B cell (primary cell): ENCODE measurements at places on chromosomes 13 and 19. TPM values are rescaled to one million over a fixed set of nuclear protein-coding genes. Genes with fewer than 3 reads are reported as not detected.
A peak's percentile ranks its signal among the peaks of the same experiment; 100 is the strongest.

CACNG6 gene
- total RNA-seq, result not detected in 2 replicates

DNA sequence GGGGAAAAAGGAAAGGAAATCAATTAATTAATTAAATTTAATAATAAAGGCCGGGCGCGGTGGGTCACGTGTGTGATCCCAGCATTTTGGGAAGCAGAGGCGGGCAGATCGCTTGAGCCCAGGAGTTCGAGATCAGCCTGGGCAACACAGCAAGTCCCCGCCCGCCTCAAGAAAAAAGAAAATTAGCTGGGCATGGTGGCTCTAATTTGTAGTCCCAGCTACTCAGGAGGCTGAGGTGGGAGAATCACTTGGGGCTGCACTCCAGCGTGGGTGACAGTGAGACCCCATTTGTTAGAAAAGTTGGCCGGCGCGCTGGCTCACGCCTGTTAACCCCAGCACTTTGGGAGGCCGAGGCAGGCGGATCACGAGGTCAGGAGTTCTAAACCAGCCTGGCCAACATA, 733 bp upstream of the CD320 start:
- peaks cover 7% of the 10 kb centered on the region for H3K4me1 ChIP-seq
- H3K27me3 ChIP-seq, result no peaks in the 10 kb centered on the region
- no peak for DNase-seq
- no peak overlapping the region for H3K27ac ChIP-seq

KIR2DL3 gene
- not detected in 2 replicates for total RNA-seq

- peaks cover 41% of the 10 kb centered on the region for H3K4me1 ChIP-seq
- peak overlapping the region; percentile 26 for H3K27ac ChIP-seq
- H3K36me3 ChIP-seq, result peaks cover 45% of the 10 kb centered on the region
- DNase-seq, result no peak
Measured at GRCh38 chr13:114047358-114047881, 73.5 kb upstream of the C13orf46 start.

GRCh38 chr13:109719962-109720646, 66.3 kb downstream of the IRS2 start:
- H3K27ac ChIP-seq, result no peak overlapping the region
- no peaks in the 10 kb centered on the region for H3K4me1 ChIP-seq
- H3K4me3 ChIP-seq, result no peak overlapping the region
- DNase-seq, result no peak

FGF9 gene
- total RNA-seq, result 2.5 and 3.0 TPM in 2 replicates

DAPK3 gene
- total RNA-seq, result 41.0 and 47.4 TPM in 2 replicates

GRCh38 chr13:83738407-83738806, 143.9 kb downstream of the SLITRK1 start:
- H3K4me1 ChIP-seq, result no peaks in the 10 kb centered on the region
- no peaks in the 10 kb centered on the region for H3K36me3 ChIP-seq
- DNase-seq, result no peak
- no peak overlapping the region for H3K4me3 ChIP-seq
- no peak overlapping the region for H3K27ac ChIP-seq
